Tibial nerve (tissue), 4 donors: ENCODE measurements at places on chromosomes 2 and 18.

GRCh38 chr2:18588049-18588448 lies 1.3 kb downstream of the NT5C1B start:
- H3K27me3 ChIP-seq, result no peaks in the 10 kb centered on the region
- H3K4me1 ChIP-seq, result no peaks in the 10 kb centered on the region
- DNase-seq, result no peak

DNA sequence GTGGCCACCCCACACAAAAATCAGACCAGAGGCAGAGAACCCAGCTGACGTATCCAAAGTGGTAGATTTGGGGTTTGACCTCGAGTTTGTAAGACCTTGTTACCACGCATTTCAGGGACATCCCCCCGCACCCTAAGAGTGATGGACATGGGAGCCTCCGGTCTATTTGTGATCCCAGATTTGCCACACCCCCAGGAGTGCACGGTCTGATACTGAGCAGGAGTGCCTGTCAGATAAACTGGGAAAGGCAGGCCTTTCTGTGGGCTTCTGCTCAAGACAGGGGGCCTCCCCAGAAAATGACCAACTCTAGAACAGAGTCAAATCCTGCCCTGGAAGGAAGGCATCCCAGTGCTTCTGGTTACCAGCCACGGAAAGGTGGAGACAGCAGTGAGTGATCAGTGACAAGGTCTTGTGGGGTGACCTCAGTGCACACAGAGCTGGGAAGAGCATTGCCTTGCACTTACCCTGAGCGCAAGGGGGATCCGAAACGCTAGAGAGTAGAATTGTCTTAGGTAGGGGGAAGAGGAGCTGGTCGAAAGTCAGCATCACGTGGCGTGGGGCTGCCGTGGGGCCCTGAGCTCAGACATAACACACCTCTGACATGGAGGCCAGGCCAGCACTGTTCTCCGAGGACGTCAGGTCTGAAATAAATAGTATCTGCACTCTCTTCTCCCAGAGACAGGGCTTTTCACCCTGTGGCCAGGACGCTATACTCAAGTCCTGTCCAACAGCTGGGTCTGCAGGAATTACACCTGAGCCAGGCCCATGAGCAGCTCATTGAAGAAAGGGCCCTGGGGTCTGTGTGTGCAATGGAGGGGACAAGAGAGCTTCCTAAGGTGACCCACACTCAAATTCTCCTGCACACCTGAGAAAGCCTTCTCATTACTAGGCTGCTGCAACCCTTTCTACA lies 242.4 kb upstream of the SALL3 start:
- no peak for DNase-seq
- no peak overlapping the region for H3K4me3 ChIP-seq
- H3K27ac ChIP-seq, result no peak overlapping the region
- H3K4me1 ChIP-seq, result no peaks in the 10 kb centered on the region

DNA sequence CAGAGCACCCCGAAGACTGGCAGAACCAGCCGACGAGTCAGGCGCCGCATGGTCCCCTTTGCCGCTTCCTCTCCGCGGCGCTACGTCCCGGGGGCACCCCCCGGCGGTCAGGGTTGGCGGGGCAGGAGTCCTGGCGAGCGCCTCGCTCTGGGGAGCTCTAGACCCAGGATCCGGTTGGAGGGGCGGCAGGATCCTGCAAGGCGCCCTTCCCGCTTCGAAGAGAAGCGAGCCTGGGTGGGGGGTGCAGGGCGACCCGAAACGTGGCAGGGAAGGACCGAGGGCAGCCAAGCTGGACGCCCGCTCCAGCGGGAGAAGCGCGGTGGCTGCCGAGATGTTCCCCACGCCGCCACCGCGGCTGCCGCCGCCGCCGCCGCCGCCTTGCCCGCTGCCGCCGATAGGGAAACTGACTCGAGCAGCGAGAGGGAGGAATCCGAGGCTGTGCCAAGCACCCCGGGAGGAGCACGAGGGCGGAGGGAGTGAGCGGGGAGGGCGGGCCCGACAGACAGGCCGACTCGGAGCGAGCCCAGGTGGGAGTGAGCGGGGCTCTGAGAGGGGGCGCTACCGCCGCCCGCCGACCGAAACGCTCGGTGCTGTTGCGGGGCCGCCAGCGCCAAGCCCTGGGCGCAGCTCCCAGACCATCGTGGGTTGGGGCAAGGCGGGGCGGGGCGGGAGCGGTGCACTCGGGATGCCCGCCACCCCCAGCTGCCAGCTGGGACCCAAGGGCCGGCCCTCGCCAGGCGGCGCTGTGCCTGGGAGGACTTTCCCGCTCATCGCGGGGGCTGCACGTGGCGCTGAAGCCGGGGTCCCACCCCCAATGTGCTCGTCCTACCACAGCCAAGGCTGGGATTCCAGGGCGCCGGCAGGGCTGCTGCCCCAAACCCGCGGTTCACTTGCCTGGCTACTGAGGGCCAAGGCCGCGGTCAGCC lies at the start of gene GALNT14:
GALNT14 (minus strand) TSS at position 404 of the 926 bp plus-strand sequence; CDS start at position 50, 354 bp downstream.
- H3K27me3 ChIP-seq, result no peaks in the 10 kb centered on the region
- no peak within 1 kb of the TSS for H3K27ac ChIP-seq
- no peaks in the 10 kb centered on the region for H3K4me1 ChIP-seq

- no peak for DNase-seq
- H3K4me3 ChIP-seq, result peak overlapping the region; percentile 21
- H3K27ac ChIP-seq, result peak overlapping the region; percentile 30
- H3K36me3 ChIP-seq, result peaks cover 3% of the 10 kb centered on the region
- H3K27me3 ChIP-seq, result no peaks in the 10 kb centered on the region
Measured at GRCh38 chr18:62505669-62506494, 16.9 kb upstream of the ZCCHC2 start.
